ENCODE measurements at places on chromosomes 5 and 9.

- peak; percentile 89 for DNase-seq
Measured at GRCh38 chr5:176365351-176366231, at the start of gene ARL10. ARL10 (plus strand) TSS chr5:176365487; CDS start chr5:176365564, 77 bp downstream.

- no peak for DNase-seq
Measured at GRCh38 chr5:135008981-135009735, 24.9 kb downstream of the PITX1 start.

DNA sequence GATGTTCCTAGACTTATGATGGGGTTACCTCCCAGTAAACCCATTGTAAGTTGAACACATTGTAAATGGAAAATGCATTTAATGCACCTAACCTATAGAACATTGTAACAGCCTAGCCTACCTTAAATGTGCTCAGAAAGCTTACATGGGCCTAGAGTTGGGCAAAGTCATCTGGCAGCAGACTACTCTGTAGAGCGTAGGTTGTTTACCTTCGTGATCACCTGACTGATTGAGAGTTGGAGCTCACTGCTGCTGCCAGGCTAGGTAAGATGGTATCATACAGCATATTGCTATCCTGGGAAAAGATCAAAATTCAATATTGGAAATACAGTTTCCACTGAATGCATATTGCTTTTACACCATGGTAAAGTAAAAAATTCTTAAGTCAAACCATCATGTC lies 95.4 kb downstream of the HTR4 start:
- no peak for DNase-seq

GRCh38 chr5:7794311-7794710 lies 56.6 kb downstream of the CFAP90 start:
- peak; percentile 62 for DNase-seq

DNA sequence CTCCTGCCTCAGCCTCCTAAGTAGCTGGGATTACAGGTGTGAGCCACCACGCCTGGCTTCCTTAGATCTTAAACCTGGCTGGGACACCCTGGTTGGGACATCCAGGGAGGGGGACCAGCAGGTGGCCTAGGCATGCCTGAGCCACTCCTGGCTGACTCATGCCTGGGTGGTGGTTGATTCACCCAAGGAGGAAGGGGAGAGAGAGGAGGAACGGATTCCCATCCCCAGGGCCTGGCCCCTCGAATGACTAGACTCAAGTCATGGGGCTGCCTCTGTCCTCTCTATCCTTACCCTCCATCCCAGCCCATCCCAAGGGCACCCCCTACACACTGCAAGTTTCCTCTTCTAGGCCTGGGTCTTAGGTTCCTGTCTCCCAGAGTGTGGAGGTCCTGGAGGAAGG lies 12.7 kb downstream of the EEIG1 start:
- no peak for DNase-seq

- no peak for DNase-seq
Measured at GRCh38 chr5:18023275-18023674, 389.0 kb downstream of the TAF11L14 start.

GRCh38 chr5:162683284-162683683 lies 615.7 kb downstream of the GABRG2 start:
- no peak for DNase-seq

DNA sequence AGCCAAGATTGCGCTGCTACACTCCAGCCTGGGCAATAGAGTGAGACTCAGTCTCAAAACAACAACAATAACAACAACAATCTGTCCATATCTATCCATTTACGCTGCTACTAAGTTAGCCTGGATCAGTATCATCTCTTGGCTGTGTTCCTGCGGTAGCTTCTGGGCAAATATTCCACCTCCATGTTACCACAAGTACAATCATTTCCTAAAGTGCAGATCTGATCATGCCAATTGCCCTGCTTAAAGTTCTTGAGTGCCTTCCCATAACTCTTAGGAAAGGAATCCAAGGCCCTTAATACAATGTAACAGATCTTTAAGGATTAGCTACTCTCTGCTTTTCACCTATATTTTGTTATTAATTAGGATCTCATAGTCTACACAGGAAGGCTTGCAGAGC lies 15.4 kb upstream of the PPP2R2B start:
- DNase-seq: no peak
